NCI-H69 (cell line): ENCODE measurements at places on chromosomes 5 and 9.

GRCh38 chr9:126618585-126619360 lies 5.0 kb downstream of the LMX1B start:
- no peak for DNase-seq

GRCh38 chr5:90783460-90784333 lies 225.1 kb downstream of the ADGRV1 start:
- peak; percentile 76 for DNase-seq

DNA sequence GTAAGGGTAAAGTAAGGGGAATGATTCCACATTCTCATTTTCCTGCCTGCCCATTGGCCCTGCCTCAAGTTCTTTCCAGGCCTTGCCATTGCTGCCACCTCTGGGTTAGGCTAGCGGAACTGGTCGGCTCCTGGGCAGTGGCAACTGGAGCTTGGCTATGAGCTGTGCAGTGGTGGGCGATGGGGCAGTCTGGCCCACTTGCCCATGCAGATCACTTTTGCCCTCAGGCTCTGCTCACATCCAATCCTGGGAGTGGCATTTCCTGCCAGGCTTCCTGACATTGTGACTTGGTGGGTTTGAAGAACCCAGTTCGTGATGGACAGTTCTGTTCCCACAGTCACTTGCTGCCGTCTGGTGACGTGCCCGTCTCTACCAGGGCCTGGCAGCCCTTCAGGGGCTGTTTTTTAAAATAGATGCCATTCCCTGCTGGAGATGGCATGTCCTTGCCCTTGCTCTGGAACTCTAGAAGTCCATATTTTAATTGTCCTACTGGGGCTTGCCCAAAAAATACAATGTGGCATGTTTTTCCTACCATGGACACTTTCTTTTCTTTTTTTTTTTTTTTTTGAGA lies 86.1 kb downstream of the FGF18 start:
- no peak for DNase-seq

- no peak for DNase-seq
Observed at GRCh38 chr5:105929858-105930257, 1740.9 kb downstream of the EFNA5 start.

DNA sequence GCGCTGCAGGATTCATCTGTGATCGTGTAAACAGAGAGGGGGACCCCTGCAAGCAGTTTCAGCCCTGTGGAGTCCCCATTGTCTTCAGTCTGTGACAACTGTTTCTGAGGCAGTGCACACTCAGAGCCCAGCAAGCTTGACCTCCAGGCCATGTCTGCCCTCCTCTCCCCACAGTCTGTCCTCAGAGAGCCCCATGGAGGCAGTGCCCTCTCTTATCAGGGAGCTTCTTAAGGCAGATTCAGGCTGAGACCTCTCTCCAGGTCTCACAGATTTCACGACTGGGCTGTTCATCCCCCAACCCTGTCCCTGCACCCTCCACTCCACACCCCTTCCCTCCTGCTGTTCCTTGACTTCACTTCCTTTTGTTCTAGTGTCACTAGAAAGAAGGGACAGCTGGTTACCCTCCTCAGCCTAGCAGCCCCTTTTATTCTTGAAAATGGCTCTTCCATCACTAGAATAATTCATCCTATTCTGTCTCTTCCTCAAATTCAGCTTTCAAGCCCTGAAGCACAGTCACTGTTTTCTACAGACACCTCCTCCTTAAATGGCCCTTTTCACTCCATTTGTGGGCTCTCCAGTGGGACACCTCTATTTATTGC lies 218.4 kb downstream of the MED10 start:
- peak; percentile 35 for DNase-seq

- no peak for DNase-seq
Observed at GRCh38 chr9:37336150-37336549, 86.3 kb upstream of the GRHPR start.
